ENCODE measurements at places on chromosomes 11 and 22. TPM values are rescaled to one million over a fixed set of nuclear protein-coding genes. Genes with fewer than 3 reads are reported as not detected.

DNA sequence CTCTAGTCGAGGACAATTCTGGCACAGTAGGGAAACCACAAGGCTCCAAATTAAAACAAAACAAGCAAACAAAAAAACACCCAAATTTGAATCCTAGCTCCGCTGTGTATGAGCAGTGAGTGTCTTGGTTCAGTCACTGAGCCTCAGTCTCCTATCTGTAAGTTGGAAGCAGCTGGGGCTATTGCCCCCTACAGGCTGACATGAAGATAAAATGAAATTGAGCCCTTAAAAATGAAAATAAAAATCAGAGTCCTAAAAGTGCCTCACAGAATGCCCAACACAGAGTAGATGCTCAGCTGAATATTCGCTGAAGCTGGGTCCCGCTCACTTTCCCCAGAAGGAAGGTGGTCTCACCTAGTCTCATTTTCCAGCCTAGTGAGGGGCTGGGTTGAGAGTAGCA lies 65.2 kb downstream of the PDE2A start:
- no peak for DNase-seq

DNA sequence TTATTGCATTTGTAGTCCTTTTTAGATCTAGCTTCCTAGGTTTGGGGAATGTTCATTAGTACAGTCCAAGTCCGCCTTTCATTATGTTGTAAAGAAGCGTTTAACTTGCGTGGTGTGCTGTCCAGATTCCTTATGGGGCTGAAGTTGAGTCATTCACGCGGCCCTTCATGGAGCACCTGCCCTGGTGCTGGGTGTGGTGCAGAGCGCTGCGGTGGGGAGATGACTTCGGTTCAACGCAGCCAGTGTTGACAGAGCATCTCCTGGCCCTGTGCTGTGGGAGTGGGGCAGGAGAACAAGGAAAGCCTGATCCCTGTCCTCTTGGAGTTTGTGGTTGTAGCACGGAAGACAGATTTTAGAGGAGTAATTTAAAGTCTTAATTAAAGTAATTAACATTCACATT lies 152.0 kb downstream of the TBC1D22A start:
- DNase-seq, result no peak

- no peak for DNase-seq
Observed at GRCh38 chr22:42459287-42460063, 27.3 kb upstream of the NFAM1 start.

GRCh38 chr11:31794548-31794947 lies 16.6 kb downstream of the PAX6 start:
- DNase-seq, result no peak

DNA sequence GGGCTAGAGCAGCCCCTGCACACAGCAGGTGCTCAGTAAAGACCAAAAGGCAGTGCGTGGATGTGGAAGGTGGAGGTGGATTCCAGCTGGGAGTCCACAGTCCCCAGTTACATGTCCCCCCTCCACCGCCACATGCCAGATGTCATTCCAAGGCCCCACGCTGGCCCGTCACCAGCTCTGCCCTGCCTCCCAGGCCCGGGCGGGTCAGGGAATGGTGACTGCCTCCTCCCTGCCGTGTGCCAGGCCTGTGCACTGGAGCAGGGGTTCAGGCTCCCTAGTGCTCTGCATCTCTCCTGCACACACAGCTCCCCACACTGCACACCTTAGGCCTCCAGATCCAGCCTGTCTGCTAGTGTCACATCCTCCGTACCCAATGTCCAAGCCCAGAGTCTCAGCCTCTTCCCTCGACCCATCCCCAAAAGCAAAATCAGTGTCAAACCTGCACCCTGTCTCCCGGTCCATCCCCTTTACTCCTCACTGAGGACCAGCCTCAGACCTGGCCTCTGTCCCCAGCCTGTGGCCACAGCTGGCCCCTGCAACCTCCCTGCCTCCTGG lies 40.2 kb upstream of the PRODH start:
- no peak for DNase-seq

The GGT5 gene
- polyA plus RNA-seq, result not detected

The GUCY1A2 gene
- polyA plus RNA-seq, result under 0.01 TPM
